ENCODE measurements at places on chromosomes 1 and 21.

GRCh38 chr1:147245586-147246021 lies 3.1 kb downstream of the CHD1L start:
- peak; percentile 49 for DNase-seq

DNA sequence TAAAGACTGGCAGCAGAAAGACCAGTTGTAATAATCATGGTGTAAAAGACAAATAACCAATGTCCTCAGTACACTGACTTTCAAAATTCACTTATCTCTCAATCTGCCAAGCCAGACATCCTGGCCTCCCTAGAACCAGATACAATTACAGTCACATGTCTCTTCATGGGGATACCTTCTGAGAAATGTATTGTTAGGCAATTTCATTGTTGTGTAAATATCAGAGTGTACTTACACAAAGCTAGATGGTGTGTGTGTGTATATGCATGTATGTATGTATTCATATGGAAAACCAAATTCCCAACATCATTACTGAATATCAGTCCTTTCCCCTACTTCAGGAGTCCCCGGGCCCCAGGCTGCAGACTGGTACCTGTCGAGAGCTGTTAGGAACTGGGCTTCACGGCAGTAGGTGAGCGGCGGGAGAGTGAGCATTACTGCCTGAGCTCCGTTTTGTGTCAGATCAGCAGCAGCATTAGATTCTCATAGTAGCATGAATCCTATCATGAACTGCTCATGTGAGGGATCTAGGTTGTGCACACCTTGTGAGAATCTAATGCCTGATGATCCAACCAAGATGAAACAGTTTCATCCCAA lies 65.3 kb upstream of the ZNF326 start:
- no peak for DNase-seq

DNA sequence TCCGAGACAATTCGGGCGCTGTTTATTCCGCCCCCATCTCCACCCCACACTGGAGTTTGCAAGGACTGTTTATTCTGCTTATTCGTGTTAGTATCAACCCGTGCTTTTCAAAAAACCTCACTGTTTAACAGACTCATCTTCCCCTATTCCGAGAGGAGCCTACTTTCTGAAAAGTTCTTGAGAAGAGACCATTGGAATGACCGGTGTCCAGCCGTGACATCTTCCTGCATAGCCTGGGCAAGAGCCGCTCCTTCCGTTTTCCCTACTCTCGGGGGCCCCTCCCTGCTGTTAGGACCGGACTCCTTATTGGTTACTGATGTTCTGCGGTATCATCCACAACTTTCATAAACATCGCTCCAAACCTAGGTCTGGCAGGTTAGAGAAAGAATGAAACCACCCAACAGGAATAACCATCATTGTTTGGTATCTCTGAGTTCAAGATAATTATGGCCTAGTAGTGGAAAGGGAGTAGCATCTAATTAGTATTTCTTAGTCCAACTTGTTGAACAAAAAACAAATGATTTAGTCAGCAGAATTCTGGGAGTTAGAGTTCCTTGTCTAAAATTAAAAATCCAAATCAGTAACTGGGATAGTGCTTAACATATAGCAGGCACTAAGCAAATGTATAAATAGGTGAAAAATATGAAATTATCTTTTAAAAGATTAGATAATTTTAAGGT lies 837 bp downstream of the STXBP3 start:
- DNase-seq: peak; percentile 91

DNA sequence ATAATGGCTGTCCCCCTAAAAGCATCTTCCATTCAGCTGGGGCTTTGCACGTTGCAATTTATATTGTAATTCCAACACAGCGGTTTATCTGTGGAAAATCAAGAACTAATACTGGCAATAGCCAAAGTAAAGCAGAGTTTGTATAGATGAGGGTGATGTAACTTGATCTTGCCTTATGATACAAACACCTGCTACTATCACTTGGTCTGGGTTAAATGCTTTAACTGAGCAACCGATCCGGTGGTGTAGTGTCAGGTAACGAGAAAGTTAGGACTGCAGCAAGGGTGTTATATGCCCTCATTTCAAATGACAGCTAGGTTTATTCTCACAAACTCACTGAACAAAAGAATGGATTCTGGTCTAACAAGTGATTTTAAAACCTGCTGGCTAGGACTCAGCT lies 47.3 kb upstream of the PLPPR4 start:
- DNase-seq: no peak

All from hematopoietic multipotent progenitor cell treated with erythropoietin and hydrocortisone succinate and interleukin-3 and kit ligand, for 17 days (in vitro differentiated cells).